Stomach (tissue), 19 donors: ENCODE measurements at places on chromosomes 5 and 9. TPM values are rescaled to one million over a fixed set of nuclear protein-coding genes. Genes with fewer than 3 reads are reported as not detected.

Gene C9orf153
- total RNA-seq = not detected

- DNase-seq = no peak
These were observed 909 bp downstream of the AFF4 start for GRCh38 chr5:132962429-132963021.

GRCh38 chr5:172858511-172858989 is 24.5 kb downstream of the ERGIC1 start:
- peak; percentile 71 for DNase-seq

- no peak for DNase-seq
These were observed 6.5 kb downstream of the ABO start for GRCh38 chr9:133268335-133269056.

GRCh38 chr5:143880178-143880577 is 68.2 kb downstream of the HMHB1 start:
- DNase-seq = no peak

- DNase-seq = peak; percentile 86
These were observed 38.3 kb downstream of the NR2F1 start for GRCh38 chr5:93621327-93621798.

GRCh38 chr5:14369780-14370179 is 211.8 kb upstream of the OTULINL start:
- DNase-seq = no peak

DNA sequence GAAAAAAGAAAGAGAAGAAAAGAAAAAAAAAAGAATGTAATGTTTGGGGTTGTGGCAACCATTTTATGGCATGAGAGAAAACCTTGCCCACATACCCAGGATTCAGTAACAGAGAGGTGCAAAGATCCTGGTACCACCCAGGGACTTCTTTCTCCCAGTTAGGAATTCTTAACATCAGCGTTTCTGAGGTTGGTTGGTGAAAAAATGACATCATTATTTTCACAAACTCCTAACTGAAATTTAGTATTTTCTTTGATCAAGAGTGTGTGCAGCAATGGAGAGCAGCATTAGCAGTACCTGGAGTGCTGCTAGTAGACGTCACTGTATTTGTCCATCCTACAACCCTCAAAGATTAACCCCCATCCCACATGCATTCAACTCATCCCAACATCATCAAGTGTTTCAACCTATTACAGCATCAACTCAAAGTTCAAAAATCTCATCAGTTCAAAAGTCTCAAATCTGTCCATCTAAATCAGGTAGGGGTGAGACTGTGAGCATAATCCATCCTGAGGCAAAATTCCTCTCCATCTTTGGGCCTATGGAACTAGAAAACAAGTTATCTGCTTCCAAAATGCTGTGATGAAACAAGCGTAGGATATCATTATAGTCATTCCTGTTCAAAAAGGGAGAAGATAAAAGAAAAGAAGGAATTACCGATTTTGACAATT is 60.1 kb upstream of the MSX2 start:
- DNase-seq = no peak

DNA sequence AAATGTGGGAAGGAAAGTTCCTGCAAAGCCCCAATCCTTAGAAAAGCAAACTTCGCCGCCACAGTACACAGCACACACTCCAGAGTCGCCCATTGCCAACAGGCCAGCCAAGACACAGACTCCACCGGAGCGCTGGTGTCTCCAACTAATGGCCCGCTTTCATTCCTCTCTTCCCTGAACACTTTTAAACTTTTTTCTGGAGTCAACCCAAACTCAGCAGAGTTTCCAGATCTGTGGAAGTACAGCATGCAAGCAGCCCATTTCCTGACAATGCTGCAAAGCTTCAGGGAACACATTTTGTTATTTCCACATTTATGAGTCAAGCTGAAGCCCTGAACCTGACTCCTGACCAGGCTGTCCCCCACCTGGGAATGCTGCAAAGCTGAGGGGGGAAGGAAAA is 351.9 kb downstream of the NFIB start:
- DNase-seq = no peak

DNA sequence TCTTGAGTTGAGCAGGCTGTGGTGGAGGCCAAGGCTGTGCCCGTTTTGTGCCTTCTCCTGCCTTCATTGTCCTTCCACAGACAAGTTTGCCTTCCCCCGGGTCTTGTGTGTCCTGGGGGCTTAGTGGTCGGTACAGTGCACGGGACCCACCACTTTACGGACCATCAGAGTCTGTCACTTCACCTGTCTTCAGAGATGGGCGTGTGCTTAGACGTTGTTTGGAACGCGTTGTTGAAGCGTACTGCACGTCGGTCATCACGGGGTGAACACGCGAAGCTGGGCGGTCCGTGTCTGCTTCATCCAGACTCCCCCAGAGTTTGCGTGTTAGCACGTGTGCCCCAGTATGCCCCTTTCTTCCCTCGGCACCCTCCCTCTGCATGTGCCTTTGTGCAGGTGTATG is 24.8 kb downstream of the CEP72 start:
- DNase-seq = no peak

GRCh38 chr9:2216591-2216990 is 201.4 kb downstream of the SMARCA2 start:
- no peak for DNase-seq

DNA sequence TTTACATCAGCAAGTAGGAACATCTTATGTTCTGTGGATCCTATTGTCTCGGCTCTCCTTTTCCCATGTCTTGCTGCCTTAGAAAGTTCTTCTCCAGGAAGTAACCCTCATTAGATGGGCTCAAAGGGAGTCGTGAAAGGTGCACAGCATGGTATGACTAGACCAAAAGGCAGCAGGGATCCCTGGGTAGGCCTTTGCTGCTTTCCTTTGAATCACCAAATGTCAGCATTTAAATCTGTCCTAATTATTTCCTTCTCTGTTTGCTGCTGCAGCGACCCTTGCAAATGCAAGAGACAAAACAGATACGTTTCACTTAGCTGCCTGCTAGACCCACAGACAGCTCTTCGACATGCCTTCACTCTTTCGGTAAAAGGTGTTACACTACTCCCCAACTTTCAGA is 218.4 kb downstream of the ACTL7B start:
- DNase-seq = no peak

DNA sequence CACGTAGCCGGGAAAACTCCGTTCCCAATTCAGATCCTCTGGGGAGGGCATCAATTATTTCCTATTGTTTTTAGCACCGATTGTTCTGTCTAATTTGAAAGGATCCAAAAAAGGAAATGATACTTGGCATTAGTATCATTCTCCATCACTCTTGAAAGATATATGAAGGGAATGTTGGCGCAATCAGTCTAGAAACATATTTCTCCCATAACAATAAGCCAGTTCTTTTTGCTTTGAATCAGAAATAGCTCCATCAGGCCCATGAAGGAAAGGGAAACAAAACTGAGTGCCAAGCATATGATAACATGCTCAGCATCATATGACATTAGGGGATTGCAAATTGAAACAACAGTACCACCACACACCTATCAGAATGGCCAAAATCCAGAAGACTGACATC is 39.8 kb downstream of the SRD5A1 start:
- DNase-seq = no peak
